ENCODE measurements at places on chromosomes 12 and 14.

- DNase-seq = no peak
Measured at GRCh38 chr12:77615332-77615731, 215.4 kb upstream of the NAV3 start.

DNA sequence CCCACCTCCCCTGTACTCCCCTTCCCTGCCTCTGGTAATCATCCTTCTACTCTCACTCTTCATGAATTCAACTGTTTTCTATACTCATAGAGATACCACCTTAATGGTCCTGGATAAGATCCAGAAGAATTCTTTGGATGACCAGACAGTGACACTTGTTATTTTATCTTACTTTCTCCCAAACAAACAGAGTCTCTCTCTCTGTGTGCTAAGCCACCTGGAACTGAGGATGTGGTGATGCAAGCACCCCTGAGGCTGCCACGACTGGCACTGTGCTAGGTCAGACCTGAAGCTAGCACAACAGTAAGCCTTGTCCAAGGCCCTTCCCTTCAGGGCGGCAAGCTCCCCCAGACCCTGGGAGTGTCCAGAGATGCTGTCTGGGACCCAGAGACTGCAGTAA lies 250.2 kb downstream of the C12orf50 start:
- DNase-seq = no peak

DNA sequence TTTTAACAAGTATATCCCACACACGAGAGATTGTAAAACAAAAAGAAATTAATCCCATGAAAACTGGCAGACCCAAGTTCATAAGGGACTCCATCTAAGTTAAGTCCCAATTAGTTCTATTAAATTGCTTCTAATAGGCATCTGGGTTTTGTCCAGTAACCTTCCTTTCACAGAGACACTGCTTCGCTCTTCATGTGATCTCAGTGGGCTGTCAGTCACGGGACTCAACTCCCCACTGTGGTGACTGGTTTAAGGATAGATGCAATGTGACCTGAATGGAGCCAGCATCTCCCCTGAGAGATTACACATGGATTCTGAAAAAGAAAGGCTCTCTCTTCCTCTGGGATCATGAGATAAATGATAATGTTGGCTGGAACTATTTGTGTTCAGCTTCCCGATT lies 96.4 kb downstream of the GAS2L3 start:
- no peak for DNase-seq

- DNase-seq = no peak
Measured at GRCh38 chr12:87196321-87196720, 832.9 kb downstream of the C12orf50 start.

- DNase-seq = no peak
Measured at GRCh38 chr14:90740081-90740480, 76.1 kb downstream of the TTC7B start.

GRCh38 chr12:39239490-39240486 lies 203.1 kb downstream of the KIF21A start:
- no peak for DNase-seq

- no peak for DNase-seq
Measured at GRCh38 chr14:102370305-102370809, 7.6 kb downstream of the TECPR2 start.

GRCh38 chr12:54991161-54991990 lies 6.8 kb upstream of the TESPA1 start:
- DNase-seq = no peak

DNA sequence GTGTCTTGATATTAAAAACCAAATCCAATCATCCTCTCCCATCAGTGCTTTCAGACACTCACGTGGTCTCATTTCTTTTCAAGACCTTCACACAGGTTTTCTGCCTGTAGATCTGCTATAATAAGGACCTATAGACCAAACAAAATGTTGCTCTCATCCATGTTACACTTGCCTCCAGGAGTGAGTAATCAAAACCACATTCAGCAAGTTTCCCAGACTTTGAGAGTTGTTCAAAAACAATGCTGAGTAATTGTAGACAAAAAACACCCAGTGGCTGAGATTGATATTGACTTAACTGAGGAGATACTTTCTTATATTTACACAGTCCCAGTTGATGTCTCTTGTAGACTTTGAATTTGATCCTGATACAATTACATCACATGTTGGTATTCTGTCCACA lies 383.1 kb downstream of the TMEM132D start:
- DNase-seq = no peak

DNA sequence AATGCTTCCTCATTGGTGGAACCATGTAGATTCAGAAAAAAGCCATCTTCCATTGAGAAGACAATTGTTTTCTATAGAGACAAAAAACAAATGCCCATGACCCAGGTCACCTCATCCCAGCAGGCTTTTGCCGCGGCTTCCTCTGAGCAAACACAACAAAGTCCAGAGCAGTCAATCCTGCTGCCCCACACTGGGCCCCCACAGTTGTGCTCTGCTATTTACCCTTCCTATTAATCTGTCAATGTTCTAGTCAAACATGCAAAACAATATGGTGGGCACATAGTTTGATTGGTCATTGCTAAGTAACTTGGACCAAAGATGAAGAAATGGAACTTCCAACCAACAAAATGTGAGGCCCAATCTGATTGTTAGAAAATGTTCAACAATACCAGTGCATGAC lies 20.7 kb downstream of the C12orf42 start:
- no peak for DNase-seq

GRCh38 chr14:79077096-79077495 lies 906.9 kb downstream of the NRXN3 start:
- DNase-seq = no peak

GRCh38 chr12:42763682-42764081 lies 174.1 kb upstream of the PRICKLE1 start:
- DNase-seq = no peak

DNA sequence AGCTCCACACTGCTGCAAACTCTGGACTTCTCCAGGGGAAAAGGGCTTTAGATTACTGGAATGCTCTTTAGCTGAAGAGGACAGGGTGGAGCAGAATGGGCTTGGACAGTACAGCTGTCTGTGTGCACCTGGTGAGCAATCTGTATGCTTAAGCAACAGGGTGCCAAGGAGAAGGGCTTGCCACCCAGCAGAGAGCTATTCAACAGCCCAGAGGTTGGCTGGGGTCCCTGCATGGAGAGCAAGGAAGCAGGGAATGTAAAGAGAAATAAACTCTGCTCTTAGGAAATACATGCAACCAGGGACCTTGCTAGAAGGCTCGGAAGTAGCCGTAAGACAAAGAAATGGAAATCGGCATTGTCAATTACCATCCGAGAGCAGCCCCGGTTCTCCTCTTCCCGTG lies 53.0 kb upstream of the CORO1C start:
- no peak for DNase-seq

GRCh38 chr14:24093207-24093900 lies 757 bp upstream of the PCK2 start:
- DNase-seq = no peak

DNA sequence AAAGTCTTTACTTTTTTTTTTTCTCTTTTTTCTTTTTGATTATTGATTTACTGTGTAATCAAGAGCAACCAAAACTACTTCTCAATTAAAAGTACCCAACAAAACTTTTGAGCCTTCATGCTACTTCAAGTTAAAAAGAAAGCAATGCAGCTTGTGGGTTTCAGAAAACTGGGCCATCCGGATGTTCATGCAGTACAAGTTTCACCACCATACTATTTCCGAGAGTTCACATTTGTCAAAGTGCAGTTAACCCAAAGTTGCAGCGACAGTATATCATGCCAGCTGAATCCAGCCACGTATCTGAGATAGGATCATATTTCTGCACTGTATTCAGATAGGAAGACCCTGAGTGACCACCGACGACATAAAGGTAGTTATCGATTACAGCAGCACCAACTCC lies 33.0 kb downstream of the KLHL28 start:
- DNase-seq = no peak

DNA sequence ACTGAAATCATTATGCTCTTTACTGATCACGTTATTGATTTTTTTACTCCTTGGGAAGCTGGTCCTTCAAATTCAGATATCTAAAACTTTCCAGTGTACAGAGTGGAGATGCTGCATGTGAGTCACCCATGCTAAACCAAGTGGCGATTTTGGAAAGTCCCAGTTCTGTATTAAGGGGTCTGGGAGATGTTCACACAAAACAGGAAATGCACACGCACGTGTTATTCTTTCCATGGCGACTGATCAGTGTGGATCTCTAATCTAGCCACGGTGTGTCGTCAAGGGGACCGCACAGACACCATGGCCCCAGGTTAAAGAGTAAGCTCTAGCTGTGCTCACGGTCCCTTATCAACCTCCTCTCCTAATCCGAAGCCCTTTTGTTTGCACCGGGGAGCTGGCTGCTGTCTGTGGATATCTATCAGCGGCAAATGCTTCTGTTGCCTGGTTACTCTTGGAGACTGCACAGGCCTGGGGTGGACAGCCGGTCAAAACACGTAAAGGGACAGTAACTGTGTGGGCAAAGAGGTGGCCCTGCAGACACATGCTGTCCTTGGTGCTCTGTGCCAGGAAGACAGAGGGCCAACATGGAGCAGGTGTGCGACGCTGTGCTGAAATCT lies 96.6 kb downstream of the RIMBP2 start:
- DNase-seq = no peak

DNA sequence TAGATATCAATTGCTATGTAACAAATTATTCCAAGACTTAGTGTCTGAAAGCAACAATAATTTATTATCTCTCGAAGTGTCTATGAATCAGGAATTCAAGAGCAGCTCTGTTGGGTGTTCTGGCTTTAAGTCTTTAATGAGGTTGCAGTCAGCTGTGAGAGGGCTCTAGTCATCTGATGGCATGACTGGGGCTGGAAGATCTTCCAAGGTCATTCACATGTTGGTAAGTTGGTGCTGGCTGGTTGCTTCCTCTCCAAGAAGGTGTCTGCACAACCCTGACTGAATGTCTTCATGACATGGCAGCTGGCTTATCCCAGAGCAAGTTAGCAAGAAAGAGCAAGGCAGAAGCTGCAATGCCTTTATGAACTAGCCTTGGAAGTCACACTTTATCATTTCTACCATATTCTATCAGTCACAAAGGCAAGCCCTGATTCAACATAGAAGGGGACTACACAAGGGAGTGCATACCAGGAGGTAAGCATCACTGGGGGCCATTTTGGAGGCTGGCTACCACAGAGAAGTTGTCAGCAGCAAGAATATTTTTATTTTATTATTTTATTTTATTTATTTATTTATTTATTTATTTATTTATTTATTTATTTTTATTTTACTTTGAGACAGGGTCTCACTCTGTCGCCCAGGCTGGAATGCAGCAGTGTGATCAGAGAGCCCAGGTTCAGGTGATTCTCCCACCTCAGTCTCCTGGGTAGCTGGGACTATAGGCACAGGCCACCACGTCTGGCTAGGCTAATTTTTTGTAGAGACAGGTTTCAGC lies 7.6 kb upstream of the SLC38A2 start:
- DNase-seq = no peak

DNA sequence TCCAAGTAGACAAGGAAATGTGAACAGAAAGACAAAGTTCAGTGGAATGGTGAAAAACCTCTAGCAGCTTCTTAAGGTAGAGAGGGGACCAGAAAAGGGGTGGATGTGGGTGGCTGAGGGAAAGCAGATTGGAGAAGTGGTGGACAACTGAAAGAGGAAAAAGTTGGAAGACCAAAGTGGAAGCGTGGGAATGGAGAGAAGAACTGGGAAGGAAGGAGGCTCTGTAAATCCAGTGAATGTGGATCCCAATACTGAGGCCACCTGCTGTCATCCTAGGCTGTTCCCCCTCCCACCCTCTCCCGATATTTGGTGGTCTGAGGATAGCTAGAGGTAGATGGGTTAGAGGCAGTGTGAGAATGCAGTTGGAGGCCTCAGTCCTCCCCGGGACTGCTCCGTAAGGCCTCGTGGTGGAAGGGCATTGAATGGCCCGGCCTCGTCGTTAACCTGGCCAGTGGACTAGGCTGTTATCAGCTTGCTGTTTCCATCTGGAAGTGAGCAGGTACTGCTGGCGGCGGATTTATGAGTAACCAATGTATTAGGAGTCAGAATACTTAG lies 822 bp upstream of the POU6F1 start:
- DNase-seq = no peak

GRCh38 chr12:91225316-91225715 lies 42.7 kb upstream of the DCN start:
- DNase-seq = no peak

GRCh38 chr12:104692557-104693218 lies 235.9 kb downstream of the CHST11 start:
- no peak for DNase-seq

GRCh38 chr12:109783135-109783964 lies 49.8 kb downstream of the TRPV4 start:
- no peak for DNase-seq

DNA sequence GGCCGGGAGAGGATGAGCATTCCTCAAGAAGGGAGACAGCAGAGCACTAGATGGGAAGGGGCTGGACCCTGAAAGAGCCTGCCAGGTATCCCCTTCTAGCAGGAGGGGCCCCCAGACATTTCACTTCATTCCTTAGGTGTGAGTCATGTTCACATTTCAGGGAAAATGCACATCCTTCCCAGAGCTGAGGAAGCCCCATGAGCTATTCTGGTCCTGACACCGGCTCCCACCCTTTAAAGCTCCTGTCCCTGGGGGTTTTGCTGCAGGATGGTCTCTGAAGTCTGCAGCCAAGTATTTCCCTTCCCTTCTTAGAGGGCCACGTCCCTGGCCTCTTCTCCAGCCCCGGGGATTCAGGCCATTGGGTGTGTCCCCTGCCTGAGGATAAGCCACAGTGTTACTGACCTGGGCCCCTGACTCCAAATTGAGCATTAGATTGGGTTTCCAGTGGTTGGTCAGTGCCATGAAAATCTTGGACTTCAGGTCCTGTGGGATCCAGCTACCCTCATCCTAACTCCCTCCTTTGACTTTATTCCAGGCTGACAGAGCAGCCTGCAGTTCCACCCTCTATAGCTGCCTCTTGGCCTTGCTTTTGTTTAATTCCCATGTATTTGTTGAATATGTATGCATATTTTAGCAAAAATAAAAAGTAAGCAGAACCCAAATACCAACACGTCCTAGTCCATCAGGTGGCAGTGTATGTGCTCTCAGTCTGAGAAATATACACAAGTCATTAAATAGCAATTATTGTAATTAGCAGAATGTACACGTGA lies 267.1 kb downstream of the CACNA1C start:
- DNase-seq = no peak

DNA sequence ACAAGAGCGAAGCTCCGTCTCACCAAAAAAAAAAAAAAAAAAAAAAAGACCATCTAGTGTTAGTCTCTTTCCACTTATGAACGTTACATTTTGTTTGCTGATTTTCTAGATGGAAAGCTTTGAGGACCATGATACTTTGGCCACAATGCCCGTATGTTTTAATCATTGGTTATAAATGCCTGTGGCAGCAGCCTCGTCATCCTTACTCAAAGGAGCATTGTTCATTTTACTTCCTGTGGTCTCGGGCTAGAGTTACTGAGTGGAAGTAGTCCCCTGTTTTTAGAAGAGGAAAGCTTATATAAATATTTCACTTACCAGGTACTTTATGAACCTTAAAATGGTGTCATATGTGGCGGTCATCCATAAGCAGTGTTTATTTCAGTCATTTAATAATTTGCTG lies 359.9 kb downstream of the AEBP2 start:
- DNase-seq = no peak

GRCh38 chr12:65275627-65276026 lies 2.9 kb upstream of the MSRB3 start:
- no peak for DNase-seq

- DNase-seq = no peak
Measured at GRCh38 chr14:94761997-94762377, 7.9 kb downstream of the GSC start.
